Activated CD4-positive, alpha-beta T cell treated with anti-CD3 and anti-CD28 coated beads, Interleukin-2, amount 50 U/mL, for 1 hour (primary cell): ENCODE measurements at places on chromosomes 5 and 9.

GRCh38 chr9:100287186-100287585 lies 65.6 kb downstream of the TEX10 start:
- no peak for DNase-seq

DNA sequence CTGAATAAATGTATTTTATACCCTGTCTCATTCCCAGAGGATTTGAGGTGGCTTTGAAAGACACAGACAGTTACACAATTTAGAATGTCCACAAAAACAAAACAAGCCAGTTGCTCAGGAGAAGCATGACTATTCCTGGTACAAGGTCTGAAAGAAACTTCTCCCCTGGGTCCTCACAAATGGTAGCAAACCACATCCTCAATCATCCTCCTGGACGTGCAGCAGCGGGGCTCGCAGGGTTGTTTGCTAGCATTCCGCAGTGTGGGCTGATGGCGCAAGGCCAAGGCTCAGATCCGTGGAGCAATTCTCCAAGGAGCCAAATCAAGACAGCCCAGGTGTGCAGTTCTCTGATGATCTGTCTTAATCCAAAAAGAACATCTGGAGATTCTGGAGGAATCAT lies 210.3 kb downstream of the ACTL7B start:
- no peak for DNase-seq

- DNase-seq: no peak
These were observed 154.2 kb upstream of the HMHB1 start for GRCh38 chr5:143657647-143658285.

- DNase-seq: no peak
These were observed 220.3 kb downstream of the NR3C1 start for GRCh38 chr5:143182901-143183820.

- no peak for DNase-seq
These were observed 14.7 kb upstream of the BRD3OS start for GRCh38 chr9:134010310-134011173.

GRCh38 chr5:93054424-93055163 lies 526.4 kb downstream of the NR2F1-AS1 start:
- DNase-seq: no peak
